Stimulated activated CD8-positive, alpha-beta memory T cell treated with anti-CD3 and anti-CD28 coated beads, Interleukin-7, amount 100 ng/mL, for 1 hour (primary cell): ENCODE measurements at places on chromosomes 6 and 20.
A peak's percentile ranks its signal among the peaks of the same experiment; 100 is the strongest.

- no peak for DNase-seq
Observed at GRCh38 chr20:63008541-63009044, 1.8 kb upstream of the BHLHE23 start.

GRCh38 chr20:37383229-37383989, 37.5 kb downstream of the SRC start:
- no peak for DNase-seq

- DNase-seq = no peak
Observed at GRCh38 chr20:19768325-19768842, 10.3 kb downstream of the RIN2 start.

GRCh38 chr6:32842021-32842650, 1.7 kb downstream of the PSMB8 start:
- no peak for DNase-seq

DNA sequence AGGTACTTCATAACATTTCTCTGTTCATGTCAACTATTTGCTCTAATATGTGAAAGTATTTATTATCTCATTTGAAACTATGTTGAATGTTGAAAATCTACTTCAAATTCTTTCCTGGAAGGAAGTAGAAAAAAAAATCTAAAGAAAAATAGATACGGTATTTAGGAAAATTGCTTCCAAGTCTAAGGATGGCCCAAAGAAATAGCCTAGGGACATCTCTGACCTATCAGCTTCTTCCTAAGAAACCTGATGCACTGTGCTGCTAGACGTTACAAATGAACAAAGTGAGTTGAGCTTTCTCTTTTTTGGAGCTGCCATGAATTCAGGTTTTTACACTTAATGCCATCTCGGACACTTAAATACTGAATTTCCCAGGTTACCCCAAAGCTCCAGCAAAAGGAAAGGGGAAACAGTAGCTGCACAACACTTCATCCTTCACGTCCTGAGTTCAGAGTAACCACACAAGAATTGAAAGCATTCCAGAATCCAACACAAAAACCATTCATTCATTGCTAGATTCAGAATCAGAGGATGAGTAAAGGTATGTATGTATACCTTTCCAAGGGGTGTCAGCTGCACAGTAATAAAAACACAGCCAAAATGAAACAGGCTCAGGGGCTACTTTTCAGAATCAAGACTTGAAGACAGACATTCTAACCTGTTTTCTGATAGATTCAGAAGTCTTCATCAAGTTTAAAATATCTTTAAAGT, 7.9 kb downstream of the RMND1 start:
- no peak for DNase-seq

DNA sequence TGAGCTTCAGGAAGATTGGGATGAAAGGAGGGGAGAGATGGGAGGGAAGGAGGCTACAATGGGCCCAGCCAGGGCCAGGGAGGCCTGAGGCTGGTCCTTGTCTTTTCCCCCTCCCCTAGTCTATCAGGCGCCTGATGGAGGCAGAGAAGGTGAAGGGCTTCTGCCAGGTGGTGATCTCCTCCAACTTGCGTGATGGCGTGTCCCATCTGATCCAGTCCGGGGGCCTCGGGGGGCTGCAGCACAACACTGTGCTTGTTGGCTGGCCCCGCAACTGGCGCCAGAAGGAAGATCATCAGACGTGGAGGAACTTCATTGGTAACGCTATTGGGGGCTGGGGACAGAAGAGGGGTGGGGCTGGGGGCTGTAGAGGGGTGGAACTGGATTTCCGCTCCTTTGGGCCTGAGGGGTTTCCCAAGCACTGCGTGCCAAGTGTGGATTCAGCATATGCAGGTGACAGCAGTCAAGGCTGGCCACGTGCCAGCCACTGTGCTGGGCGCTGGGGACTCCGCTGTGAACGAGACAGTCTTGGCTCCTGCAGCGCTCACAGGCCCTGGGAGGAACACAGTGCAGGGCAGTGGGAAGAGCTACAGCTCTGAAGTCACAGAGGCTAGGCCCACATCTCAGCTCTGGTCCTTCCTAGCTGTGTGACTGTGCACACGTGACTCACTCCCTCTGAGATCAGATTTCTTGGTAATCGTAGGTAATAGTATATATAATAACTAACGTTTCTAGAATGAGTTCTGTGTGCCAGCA, 22.7 kb downstream of the SLC12A5 start:
- no peak for DNase-seq

DNA sequence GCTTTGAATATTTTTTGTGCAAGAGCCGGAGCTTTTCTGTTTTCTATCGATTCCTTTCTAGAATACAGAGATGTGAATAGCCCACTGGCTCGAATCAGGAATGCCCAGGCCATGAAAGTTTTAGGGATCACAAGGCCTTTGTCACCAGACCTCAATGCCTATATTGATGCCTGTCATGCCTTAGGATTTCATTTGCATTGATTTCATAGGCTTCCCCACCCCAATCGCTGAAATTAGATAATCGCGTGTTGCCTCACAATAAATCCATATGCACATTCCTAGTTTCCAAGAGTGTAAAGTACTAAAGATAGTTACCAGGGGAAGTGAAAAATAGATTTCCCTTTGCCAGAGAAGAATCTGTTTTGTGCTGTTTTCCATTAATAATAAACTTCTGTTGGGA, 150.8 kb downstream of the SASH1 start:
- no peak for DNase-seq

GRCh38 chr6:118780668-118781067, 113.3 kb upstream of the ASF1A start:
- DNase-seq = no peak

DNA sequence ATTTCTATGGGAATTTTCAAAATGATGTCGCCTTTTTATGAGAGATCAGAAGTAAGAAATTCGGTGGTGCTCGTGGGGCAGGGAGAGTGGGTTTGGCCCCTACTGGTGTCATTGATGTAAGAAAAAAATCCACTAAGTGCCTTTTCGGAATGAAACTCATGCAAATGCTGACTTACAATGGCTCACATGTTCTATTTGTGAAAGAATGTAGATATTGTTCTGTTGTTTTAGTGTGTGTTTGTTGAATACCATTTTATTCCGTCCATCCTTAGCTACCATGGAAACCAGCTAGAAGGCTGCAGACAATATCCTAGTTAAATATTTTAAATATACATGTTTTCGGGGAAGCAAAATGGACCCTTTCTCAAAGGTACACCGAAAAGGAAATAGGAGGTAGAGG, 304.9 kb downstream of the TAF4 start:
- no peak for DNase-seq

GRCh38 chr20:41748051-41748450, 129.9 kb upstream of the CHD6 start:
- no peak for DNase-seq

DNA sequence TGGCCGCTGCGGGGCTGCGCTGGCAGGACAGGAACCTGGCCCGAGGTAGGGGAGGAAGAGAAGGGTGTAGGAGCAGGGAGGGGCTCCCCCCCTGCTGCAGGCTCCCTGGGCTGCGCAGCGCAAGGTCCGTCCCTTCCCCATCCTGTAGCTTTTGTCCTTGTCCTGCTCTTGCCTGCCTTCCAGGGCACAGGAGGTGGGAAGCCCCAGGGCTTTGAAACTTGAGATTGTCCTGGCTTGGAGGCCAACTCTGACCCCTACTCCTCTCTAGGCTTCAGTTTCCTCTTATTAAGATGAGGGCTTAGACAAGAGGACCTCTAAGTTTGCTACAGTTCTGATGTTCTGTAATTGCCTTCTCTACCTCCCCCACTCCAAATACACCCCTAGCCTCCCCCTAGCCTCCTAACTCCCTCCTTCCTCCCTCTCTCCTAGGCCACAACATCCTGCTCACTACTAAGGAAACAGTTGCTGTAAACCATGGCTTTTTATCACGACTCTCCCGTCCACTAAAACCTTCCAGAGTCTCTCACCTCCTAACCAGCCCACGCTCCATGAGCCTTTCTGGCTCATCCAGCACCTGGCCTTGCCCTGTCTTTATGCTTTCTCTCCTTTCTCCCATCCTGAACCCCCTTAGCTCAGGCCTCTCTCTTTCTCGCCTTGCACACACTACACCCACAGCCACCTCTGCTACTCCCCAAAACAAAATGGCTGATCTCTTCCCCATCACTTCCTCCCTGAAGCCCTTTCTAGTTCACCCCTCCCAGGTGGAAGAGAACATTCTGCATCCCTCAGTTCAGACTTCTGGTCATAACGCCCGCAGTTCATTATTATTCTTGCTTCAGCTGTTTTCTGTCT, 10.2 kb downstream of the UNC5CL start:
- DNase-seq = no peak

DNA sequence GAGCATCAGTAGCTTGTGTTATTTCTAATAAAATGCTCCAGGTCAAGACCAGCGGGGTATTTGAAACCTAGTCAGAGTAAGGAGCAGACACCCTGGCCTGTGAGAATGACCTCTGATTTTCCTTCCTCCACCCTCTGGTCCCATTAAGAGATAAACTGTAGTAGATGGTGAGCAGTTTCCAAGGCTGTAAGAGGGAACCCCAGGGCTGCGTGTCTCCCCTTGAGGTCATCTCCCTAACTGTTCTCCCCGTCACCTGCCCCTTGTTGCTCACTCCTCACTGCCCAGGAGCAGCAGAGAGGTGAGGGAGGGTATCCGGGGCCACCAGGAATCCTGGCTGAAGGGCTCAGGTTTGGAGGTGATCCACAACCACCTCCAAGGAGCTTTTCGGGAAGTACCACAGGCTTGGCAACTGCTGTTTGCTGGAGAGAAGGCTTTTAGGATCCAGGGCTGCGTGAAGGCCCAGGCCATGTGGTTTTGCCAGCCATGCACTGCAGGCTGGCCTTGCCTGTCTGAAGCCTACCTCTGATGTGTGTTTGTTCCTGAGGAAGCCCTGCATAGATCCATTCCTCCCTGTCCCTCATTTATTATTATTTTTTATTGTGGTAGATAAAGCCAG, 62.5 kb downstream of the RREB1 start:
- DNase-seq = no peak

GRCh38 chr6:29995340-29995777, 53.0 kb downstream of the HLA-A start:
- DNase-seq = no peak

DNA sequence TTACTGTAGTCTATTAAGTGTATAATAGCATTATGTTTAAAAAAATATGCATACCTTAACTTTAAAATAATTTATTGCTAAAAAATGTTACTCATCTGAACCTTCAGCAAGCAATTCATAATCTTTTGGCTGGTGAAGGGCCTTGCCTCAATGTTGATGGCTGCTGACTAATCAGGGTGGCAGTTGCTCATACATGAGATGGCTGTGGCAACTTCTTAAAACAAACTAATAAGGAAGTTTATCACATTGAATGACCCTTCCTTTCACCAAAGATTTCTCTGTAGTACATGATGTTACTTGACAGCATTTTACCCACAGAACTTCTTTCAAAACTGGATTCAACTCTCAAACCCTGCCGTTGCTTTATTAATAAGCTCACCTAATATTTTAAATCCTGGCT, 84.0 kb downstream of the TASP1 start:
- no peak for DNase-seq

DNA sequence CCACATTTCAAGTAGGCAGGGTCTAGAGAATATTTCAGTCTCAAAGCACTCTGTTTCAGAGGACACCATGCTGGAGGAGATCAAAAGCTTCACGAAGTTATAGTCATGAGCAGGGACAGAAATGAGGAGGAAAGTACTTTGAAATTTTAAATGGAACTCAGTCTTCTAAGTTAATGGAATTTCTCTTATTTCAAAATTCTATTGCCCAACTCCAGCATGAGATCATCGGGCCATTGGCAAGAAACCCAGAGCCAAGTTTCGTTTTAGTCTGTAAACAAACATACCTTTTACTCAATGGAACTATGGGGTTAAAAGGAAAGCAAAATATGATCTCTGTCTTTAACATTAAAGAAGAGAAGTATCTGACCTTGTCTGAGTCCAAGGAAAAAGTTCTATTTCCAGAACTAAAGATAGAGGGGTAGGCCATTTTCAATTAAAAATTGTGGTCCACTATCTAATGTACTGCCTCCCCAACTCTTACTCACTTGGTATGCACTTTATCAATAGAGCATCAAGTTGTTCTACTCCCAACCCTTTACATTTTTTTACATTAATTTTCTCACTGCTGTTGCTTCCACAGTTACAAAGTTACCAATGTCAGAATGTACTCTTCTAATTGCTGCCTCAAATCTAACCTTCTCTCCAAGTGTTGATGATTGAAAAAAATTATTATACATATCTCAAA, 235.3 kb upstream of the NRSN1 start:
- DNase-seq = no peak

- DNase-seq = no peak
Observed at GRCh38 chr20:6122873-6123648, at the start of gene FERMT1. FERMT1 (minus strand) TSS chr20:6123030; CDS start chr20:6119554, 3,476 bp downstream.

DNA sequence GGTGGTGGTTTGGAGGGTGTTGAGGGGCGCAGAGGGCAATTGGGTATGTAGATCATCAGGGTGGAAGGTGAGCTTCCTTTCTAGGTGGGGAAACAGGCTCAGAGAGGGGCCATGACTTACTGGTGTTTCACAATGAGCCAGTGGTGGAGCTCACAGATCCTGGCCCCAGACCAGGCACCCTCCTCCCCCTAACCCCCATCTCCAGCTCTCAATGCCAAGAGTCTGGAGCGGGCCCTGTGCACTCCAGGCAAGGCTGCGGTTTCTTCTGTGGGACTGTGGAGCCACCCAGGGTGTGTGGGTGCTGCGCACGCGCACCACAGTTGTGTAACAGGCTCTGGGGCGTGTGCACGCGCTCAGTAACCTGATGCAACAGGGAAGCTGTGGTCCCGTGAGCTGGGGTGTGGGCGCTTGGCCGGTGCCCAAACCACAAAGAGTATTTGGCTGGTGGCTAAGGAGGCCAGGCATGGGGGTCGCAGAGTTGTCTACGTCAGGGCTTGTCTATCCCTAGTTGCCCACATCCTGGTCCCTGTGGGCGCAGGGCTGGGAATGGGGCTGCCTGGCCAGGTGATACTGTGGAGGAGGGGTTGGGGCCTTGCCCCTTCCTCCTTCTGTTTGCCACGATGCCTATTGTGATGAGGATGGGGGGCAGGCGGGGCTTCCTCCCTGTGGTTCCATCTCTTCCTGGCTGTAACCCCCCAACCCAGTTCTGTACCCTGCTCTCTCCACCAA, 37.5 kb upstream of the MRPS18A start:
- DNase-seq = peak; percentile 11

GRCh38 chr20:56616716-56617115, 12.4 kb upstream of the TFAP2C start:
- DNase-seq = no peak

GRCh38 chr20:32477594-32478512, 107.3 kb downstream of the NOL4L start:
- no peak for DNase-seq

DNA sequence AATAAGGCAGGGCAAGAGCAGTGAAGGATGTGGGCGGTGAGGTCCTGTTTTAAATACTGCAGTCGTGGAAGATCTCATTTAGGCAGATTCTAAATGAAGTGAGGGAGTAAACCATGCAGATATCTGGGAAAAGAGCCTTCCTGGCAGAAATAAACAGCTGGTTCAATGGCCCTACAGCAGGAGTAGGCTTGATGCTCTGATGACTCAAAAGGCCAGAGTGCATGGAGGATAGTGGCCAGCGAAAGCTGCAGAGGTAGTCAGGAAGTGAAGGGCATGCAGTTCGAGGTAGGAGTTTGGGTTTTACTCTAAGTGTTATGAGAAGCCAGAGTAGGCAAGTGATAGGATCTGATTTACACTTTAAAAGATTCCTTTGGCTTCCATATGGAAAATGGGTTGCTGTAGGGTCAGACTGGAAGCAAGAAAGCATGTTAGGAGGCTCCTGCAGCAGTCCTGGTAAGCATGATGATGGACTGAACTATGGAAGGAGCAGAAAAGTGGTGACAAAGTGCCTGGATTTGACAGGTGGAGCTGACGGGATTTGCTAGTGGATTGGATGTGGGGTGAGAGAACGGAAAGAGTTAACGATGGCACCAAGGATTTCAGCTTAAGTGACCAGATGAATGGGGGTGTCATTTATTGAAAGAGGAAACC, 150.0 kb downstream of the GJA10 start:
- no peak for DNase-seq
